Iris pigment epithelial cell (primary cell): ENCODE measurements at places on chromosomes 2 and 18.

GRCh38 chr18:31490387-31490786 is 7.6 kb upstream of the DSG2 start:
- no peak for DNase-seq

- DNase-seq, result no peak
Observed at GRCh38 chr2:220226076-220226475, 598.6 kb downstream of the SLC4A3 start.

- peak; percentile 69 for DNase-seq
Observed at GRCh38 chr2:96145036-96145847, at the start of gene DUSP2. DUSP2 (minus strand) TSS chr2:96145440; CDS start chr2:96145354, 86 bp downstream.

- no peak for DNase-seq
Observed at GRCh38 chr2:176104316-176105077, 2.6 kb upstream of the HOXD11 start.

DNA sequence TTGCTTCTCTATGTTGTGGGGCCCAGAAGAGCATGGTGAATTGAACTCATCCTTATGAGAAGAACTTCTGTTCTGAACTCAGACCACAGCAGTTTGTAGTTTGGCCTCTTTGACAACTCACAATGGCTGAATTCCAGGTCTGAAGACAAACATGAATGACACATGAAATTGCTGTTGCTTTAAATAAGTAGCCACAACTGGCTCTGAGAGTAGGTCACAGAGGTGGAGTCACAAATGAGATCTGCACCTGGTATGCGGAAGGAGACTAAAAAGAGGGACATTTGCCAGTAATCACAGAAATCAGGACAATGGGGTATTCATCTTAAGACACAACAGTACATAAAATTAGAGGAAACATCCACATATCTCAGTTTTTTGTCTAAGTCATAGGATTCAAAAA is 290.3 kb upstream of the MMADHC start:
- DNase-seq, result peak; percentile 28

DNA sequence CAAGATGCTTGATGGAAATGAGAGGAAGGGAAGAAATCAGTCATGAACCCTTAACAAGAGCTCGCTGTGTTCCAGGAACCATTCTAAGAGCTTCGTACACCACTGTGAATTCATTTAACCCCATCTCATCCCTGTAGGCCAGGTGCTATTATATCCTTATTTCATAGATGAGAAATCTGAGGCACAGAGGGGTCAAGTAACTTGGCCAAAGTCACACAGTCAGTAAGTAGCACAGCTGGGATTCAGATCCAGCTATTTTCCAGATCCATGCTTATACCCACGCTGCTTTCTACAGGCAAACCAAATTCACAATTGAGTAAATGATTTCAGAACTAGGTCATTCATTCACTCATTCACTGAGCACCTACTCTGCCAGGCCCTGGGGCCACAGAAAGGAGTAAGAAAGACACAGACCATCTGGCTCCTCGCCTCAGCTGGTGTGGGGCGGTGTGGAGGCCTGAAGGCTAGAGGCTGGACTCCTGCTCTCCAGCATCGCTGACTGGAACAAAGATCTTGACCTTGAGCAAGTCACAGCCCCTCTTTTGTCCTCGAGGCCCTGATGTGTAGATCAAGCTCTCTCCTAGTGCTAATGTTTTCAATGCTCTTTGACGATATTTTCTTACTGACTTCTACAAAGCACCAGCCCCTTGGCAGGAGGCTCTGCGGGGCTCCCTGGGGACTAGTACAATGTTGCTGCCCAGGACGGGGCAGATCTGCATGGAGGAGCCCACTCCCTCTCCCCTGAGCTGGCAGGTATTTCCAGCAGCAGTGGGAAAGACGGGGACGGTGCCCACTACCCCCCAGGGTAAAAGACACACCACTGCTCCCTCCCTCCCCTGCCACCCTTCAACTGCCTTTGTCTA is 26.5 kb downstream of the STEAP3 start:
- no peak for DNase-seq

GRCh38 chr2:220076734-220077133 is 449.3 kb downstream of the SLC4A3 start:
- DNase-seq, result peak; percentile 80

DNA sequence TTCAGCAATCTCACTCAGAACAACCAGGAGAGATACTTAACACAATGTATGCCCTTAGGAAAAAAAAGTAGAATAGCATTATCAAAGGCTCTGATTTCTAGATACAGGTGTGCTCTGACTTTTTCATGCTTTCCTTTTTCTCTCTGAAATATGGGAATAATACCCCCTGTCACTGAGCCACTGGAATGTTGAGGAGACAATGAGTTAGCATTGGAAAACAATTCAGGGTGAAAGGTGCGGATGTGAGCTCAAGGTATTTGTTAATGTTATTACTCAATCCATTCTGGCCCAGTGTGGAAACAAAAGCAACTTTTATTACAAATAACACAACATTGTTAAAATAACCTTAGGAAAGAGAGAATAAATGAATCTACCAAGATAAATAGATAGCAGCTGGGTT is 228.0 kb downstream of the IKZF2 start:
- peak; percentile 34 for DNase-seq

- no peak for DNase-seq
Observed at GRCh38 chr2:120945091-120945490, 209.4 kb downstream of the GLI2 start.

DNA sequence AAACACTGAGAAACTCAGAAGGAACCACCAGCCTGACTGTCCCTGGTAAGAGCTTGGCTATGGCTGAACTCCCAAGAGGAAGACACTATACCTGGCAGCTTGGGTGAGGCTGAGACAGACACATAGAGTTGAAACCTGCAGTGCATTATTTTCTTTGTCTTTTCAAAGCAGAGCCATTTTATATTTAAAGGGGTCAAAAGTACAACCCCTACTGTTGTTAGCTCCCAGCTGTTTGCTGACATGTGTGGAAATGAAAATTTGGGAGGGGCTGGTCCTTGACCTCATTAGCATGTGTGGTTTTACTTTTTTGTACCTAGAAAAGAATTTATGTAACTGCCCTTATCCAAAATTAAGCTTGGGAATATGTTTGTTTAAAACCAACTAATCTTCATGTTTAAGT is 309.0 kb downstream of the RPRM start:
- DNase-seq, result no peak

- peak; percentile 74 for DNase-seq
Observed at GRCh38 chr2:28665041-28665704, 86.5 kb upstream of the PPP1CB start.

- no peak for DNase-seq
Observed at GRCh38 chr2:174333017-174333371, 1.8 kb upstream of the SP9 start.

DNA sequence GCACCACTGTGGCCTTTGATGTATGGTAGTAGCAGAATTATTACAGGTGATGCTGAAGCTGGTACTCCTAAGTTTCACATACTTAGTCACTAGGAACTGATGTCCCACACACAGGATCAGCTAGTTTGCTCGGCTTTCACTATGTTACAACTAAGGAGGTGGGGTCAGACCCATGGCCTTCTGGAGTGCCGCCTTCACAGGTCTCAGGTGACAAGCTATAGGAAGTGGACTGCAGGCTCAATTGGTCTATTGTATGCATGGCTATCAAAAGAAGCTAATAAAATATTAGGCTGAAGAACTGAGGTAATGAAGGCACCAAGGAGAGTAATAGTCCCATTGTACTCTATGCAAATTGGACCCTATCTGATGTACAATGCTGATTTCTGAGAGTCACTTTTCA is 170.6 kb downstream of the DLGAP1 start:
- DNase-seq, result no peak

DNA sequence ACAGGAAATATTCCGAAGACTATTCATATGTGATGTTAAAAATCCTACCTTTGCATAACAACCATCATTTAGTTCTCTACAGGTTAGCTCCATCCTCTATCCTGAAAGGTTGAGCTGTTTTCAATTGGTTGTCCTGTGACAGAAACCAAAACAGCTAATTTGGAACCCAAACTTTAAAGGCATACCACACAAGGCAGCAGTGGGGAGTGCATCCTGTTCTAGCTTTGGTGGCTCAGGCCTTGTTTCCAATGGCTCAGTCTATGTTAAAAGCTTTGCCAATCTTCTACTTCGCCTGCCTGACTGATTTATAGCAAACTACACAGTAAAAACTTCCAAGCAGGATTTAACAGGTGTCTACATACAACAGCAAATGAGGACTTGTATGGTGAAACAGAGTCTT is 3.2 kb downstream of the CD226 start:
- no peak for DNase-seq

GRCh38 chr18:71079606-71080005 is 790.8 kb downstream of the SOCS6 start:
- DNase-seq, result no peak
